ENCODE measurements at places on chromosomes 3 and 15.

GRCh38 chr3:190591080-190591479, 77.2 kb downstream of the IL1RAP start:
- no peak for DNase-seq

GRCh38 chr3:7734456-7734855, 767.2 kb upstream of the LMCD1 start:
- no peak for DNase-seq

DNA sequence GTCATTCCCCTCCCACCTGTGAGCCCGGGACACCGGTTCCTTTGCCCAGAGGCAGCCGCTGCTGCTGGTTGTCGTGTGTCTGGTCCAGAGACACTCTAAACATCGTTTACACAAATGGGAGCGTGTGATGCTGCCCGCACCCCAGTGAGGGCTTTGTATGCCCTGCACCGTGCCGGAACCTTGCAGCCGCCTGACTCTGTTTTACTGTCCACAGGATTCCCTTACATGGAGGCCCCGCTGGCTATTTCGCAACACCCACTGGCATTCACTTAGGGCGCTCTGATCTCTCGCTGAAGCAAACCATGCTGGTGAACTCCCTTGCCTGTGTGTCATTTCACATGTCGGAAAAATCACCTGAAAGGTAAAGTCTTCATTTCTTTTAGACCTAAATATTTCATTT, 100.8 kb upstream of the SLC6A6 start:
- no peak for DNase-seq

- no peak for DNase-seq
These were observed 6.2 kb upstream of the ZNF280D start for GRCh38 chr15:56739474-56739873.

DNA sequence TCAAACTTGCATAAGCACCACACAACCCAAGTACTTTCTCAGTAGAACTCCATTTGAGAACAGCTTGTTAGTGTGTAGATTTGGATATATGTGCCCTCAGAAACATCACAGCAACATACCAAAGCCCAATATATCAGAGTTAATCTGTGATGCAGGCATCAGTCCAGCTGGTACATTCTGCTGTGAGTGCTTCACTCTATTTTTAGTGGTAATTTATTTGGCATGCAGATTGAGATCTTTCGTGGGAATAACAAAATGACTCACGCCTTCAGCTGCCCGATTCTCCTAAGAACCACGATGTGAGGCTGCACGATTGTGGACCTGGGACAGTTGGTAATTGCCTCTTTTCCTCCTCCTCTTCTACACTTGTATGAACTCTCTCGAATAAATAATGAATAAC, 730.7 kb downstream of the SQOR start:
- no peak for DNase-seq

DNA sequence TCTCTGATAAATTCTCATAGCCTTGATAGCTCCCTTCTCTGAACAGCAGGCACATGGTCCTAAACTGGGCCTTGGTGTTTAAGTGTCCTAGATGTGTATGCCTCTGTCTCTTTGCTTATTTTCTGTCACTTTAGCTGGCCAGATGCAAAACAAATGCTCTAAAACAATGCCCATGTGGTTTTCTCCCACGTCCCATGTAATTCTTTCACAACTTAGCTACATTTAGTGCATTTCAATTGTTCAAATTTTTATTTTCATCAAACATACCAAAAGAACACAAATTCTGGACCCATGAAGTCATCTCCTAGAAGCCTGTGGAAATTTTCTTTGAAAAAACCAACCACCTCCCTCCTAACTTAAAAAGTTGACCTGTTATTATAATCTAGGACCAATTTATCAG, 491.3 kb upstream of the AGTR1 start:
- no peak for DNase-seq

DNA sequence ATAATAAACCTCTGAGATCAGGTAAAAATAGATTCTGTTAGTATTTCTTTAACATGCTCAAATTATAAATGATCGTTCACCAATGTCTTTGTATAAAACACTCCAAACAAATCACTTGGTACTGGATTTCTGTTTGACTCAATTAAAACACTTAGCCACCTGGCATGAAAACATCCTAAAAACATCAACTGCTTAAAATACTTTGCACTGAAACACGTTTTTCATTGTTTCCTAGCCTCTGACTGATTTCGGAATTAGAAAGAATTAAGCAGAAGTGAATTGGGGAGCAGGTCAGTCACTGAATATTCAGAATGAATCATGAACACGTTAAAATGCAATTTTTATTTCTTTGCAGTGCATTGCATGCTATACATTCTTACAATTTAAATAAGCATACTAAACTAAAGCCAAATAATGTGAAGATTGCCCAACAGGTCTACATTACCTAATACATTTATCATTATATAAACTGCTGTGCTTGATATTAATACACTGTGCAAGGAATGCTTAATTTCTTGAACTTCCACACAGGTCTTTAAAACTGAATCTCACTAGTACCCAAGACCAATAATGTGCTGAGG, 1.6 kb downstream of the THRB start:
- DNase-seq, result no peak
